ENCODE measurements at places on chromosomes 2 and 18. TPM values are rescaled to one million over a fixed set of nuclear protein-coding genes. Genes with fewer than 3 reads are reported as not detected.

DNA sequence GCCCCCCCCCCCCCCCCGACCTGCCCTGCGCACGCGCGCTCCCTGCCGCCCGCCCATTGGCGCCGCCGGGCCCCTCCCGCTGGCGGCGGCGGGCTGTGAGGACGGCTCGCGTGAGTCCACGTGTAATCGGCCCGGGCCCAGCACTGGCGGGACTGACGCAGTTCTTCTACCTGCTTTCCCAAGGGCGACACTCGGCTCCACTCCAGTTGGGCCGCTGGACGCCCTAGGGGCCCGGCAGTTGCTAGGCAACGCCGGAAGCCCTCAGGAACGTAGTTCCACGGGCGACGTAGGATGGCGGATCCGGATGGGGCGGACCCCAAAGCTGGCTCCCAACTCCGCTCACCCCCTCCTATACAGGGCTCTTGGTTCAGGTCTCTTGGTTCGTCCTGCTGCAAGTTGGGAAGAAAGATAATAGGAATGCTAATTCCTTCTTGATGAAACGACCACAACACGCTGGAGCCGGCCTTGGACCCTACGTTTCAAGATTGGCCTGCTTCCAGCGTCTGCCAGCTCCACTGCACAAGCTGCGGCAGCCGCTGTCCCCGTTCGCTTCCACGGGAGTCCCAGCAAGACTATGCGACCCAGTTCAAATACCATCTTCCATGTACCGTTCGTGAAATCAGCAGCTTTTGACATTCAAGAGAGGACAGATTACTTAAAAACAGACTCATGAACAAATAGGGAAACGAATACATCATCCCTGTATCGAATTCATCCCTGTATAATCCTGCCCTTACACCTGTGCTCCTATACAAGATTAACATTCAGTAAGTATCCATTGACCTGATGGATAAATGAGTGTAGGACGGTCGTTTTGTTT, 415 bp upstream of the MCFD2 start:
- DNase-seq: peak; percentile 99

DNA sequence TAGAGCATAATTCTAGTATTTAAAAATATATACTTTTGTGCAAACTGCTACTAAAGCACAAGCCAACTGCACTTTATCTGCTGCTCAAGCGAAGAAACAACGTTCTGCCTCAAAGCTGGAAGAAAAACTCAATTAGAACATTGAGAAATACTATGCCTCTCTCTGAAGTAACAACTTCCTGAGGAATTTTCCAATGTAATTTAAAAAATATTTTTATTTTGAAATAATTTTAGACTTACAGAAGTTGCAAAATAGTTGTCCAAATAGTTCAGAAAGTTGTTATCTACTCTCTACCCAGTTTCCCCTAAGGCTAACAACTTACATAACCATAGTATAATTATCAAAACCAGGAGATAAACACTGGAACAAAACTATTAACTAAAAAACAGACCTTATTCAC, 12.3 kb upstream of the POLI start:
- no peak for DNase-seq

Gene BMP10
- total RNA-seq: 6.1 TPM

DNA sequence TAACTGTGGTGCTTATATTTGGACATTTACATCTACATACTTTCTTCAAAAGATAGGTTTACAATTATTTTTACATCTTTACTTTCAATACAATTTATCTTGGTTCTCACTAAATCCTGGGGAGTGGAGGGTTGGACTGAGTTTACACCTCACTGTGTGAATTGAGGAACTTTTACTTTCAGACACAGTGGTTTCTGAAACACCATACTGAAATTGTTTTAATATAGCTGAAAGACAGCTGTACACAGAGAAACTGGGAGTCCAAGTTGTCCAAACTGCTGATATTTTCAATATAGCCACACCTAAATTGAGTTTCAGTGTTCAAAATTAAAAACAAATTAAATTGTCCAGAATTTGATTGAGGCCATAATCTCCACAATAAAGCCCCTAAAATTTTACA, 16.8 kb downstream of the KCNH7 start:
- no peak for DNase-seq

Gene CD302
- total RNA-seq: 98.8 TPM

GRCh38 chr2:218952160-218952559, 7.3 kb upstream of the CDK5R2 start:
- DNase-seq: no peak

Measured in left lobe of liver (tissue), 2 donors.